ENCODE measurements at places on chromosomes 12 and 14.

DNA sequence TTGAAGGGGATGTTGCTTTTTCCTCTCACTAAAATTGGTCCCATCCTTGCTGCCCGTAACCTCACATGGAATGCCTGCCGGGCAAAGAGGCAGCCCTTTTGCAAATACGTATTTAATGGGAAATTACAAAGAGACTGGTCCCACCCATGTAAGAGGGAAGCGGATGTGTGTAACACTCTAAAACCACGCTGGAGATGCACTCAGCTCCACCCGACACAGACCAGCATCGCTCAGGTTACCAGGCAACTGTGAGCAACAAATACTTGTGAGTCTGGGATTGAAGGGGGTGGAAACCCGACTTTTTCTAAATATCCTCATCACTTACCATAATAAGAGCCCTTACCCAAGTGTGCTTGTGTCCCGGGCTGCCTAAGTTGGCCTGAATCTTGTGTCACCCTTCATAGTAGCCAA lies 47.7 kb downstream of the ELK3 start:
- peak; percentile 30 for DNase-seq

DNA sequence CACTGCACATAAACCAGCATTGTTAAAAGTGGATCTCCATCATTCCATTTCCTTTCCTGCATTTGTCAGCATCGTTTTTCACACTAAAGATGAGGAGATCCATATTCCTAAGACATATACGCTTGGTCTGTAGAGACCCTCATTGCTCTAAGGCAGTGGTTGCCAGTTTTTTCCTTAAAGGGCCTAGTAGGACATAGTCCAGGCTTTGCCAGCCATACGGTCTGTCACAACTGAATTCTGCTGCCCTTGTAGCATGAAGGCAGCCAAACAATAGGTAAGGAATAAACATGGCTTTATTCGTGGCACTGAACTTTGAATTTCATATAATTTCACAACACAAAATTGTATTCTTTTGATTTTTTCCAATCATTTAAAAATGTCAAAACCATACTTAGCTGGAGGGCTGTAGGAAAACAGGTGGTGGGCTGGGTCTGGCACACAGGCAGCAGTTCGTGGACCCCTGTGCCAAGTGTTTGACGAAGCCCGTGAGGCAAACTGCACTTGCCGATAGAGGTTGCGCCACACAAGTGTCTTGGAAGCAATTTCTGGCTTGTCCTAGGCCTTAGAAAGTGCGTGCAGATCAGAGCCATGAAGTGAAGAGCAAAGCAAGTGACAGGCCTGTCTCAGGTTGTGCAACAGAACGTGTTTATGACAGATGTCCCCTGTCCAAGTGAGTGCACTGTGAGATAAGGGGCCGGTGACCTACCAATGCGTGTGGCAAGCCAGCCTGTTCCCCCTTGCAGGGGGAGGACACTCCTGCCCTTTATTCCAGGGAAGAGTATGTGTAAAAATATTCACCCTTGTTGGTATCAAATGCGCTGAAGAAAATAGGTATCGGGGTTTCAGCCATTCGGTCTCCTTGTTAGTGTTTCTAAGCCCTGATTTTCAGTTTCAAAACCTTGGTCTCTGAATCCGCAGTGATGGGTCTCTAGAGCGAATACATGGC lies 916 bp upstream of the CHPT1 start:
- peak; percentile 95 for DNase-seq

GRCh38 chr12:85849344-85849743 lies 13.1 kb upstream of the RASSF9 start:
- DNase-seq: no peak

DNA sequence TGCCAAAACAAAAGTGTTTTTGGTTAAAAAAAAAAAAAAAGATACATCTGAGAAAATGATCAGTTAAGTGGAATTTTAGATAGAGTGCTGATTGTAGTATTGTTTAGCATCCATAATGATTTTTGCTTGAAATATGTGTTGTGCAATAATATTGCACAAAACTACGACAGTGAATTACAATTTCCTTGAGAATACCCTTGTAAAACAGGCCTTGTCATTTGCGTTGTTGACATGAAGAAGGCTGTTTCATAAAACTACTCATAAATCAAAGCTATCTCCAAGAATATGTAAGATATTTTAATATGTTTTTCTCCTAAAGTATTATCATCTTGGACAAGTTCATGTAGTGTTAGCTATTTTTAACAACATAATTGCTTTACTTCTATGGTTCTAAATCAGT lies 1077.0 kb downstream of the LRFN5 start:
- DNase-seq: no peak

- DNase-seq: no peak
Measured at GRCh38 chr12:85623763-85624162, 212.4 kb downstream of the RASSF9 start.

- no peak for DNase-seq
Measured at GRCh38 chr12:101962486-101962885, 85.1 kb downstream of the DRAM1 start.

GRCh38 chr14:53900499-53900898 lies 56.1 kb downstream of the BMP4 start:
- DNase-seq: no peak

DNA sequence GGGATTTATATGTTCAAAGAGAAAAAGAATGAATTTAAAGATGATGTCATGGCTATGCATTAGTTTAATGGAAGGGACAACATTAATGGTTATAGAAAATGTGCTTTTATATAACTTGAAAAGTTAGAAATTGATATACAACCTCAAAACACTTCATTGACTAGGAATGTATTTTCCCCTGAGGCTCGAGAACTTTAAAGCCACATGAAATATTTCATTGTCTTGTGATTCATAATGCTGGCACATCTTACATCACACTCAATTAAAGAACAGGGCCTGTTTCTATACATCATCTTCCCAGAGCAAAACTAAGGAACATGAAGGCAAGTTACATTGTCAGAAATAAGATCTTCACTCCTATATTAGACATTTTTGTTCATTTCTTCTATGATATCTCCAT lies 35.2 kb upstream of the PAWR start:
- DNase-seq: no peak

GRCh38 chr14:25607192-25607591 lies 557.2 kb upstream of the STXBP6 start:
- no peak for DNase-seq

GRCh38 chr12:59046763-59047534 lies 126.6 kb upstream of the LRIG3 start:
- DNase-seq: no peak

DNA sequence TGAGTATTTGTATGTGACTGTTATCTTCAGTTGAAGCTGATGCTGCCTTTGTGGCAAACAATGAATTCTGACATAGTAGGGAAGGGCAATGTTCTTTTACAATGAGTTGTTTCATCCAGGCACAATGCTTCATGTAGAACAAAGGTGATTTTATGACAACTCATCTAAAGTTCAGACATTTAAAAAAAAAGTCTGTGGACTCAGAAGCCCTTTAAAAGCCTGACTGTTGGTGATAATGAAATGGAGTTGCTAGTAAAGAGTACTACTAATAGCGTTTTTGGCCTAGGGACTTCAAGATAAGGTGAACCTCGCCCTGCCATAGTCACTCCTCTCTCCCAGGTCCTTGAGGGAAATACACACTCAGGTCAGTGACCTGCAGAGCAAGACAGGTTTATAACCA lies 105.1 kb downstream of the AKAP6 start:
- peak; percentile 25 for DNase-seq

GRCh38 chr12:64752833-64753238 lies 6.4 kb downstream of the GNS start:
- peak; percentile 64 for DNase-seq

DNA sequence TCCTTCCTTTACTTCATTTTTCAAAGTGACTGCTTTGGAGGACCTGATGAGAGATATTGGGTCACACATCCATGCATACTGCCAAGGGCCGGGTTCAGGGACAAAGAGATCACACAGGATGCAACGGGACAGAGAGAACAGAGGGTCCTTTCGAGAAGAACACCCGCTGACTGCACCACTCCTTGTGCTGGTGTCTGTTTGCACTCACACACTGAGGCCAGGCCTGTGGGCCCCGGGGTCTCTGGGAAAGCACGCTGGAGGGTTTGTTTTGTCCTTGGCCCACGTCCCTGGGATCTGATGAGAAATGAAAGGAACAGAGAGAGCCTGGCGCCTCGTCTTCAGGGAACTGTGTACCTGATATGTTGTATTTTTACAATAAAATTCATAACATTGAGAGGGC lies 42.2 kb downstream of the PAH start:
- DNase-seq: no peak

DNA sequence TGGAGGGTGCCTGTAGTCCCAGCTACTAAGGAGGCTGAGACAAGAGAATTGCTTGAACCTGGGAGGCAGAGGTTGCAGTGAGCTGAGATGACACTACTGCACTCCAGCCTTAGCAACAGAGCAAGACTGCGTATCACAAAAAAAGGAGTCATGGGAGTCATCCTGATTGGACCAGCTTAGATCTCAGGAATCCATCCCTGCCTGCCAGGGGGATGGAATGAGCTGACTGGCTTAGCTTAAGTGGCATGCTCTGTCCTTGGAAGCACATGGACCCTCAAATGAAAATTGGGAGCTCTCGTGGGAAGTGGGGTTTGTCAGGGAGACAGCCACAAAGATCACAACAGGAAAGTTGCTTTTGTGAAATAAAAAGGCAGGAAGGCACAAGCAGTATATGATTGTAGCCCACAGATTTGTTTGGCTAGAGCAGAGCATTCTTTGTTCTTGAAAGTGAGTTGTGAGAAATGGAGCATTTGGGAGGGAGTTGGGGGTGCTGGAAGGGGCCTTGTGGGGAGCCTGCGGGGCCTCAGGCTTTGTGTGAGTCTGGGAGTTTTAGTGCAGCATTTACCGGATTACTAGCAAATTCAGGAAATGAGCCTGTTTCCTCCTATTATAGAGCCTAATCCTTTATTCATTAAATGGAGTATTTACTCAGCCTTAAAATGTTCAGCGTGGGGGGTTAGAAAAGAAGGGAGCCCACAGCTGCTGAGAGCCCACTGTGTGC lies 30.7 kb downstream of the DGLUCY start:
- DNase-seq: no peak

DNA sequence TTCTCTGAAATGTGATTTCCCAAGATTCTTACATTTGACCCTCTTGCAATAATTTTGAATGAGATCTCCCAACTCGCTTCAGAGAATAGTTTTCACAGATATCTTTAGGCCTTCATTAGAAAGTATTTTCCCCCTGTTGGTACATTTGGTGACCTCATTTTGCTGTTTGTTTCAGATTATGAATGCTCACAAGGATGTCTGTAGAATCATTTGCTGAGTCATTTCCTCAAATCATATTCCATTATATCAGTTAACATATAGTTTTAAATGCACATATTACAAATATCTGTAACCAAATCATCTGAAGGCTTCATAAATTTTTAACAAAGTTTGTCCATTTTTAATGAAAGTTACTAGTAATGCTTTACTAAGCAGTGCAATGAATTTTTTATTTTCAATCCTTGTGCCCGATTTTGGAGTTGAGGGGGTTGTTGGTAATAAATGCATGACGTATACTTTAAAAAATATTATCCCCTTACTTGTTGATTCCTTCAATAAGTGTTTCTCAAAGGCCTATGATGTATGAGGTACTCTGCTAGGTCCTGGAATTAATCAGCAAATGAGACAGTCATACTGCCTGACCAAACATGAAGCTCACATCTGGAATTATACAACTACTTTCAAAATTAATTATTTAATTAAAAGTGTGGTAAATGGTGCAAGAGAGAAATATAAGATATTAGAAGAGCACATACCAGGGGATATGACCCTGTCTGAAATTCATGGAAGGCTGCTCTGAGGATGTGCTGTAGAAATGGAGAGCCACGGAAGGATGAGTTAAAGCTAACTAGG lies 126.9 kb upstream of the RAP1B start:
- DNase-seq: peak; percentile 81

DNA sequence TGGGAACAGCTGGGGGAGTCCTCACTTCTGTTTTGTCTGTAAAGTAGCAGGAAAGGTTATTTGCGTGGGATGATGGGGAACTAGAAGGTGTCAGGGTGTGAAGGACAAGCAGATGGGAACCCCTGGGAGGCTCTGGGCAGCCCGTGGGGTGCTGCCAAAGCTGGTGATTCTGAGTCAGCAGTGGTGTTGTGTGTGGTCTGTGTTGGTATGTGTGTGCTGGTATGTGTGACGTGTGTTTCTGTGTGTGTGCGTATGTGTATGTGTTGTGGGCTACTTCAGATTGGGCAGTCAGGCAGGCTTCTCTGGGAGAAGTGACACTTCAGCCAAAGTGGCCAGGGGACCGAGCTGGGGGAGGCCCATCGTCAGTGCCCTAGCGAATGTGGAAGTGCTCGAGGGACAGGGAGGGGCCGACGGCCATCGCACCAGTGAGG lies 15.3 kb upstream of the BDKRB2 start:
- DNase-seq: no peak

GRCh38 chr12:107035733-107036132 lies 48.8 kb upstream of the MTERF2 start:
- DNase-seq: no peak

- no peak for DNase-seq
Measured at GRCh38 chr12:124224535-124225110, 70.3 kb upstream of the RFLNA start.

DNA sequence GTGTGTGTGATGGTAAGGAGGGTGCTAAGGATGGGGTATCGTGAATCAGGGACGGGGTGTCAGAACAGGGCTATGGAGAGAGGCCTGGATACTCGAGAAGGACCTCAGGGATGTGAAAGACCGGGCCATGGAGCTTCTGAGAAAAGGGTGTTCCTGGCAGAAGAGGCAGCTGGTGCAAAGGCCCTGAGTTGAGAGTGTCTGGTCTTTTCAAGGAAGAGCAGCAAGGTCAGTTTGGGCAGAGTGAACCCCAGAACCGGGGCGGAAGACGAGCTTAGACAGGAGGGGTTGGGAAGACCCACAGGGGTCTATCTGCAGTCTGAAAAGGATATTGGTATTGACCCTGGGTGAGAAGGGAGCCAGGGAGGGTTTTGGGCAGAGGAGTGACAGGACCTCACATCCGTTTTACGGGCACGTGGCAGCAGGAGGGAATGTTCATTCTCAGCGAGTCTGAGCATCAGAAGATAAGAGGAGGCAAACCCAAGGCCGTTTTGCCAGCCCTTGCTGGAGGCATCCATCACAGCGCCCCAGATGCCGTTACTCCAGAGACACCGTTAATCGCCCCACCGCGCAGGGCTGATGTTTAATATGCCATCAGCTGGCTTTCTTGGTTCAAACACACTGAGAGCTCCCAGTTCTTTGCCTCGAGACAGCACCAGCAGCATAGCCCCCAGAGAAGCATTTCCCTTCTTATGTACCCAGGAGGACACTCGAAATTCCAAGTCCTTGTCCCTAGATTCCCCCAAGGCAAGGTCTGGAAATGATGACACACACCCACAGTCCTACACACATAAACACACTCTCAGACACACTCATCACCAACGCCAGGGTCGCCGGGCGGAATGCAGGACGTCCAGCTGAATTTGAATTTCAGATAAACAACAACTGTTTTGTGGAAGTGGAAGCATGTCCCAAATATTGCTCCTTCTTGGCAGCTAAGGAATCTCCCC lies 41.4 kb upstream of the EML1 start:
- DNase-seq: peak; percentile 39

GRCh38 chr12:11039171-11039570 lies 8.0 kb upstream of the TAS2R31 start:
- no peak for DNase-seq

- peak; percentile 65 for DNase-seq
Measured at GRCh38 chr12:54262403-54262925, 17.5 kb downstream of the CBX5 start.
